ENCODE measurements at places on chromosomes 11 and 22.

DNA sequence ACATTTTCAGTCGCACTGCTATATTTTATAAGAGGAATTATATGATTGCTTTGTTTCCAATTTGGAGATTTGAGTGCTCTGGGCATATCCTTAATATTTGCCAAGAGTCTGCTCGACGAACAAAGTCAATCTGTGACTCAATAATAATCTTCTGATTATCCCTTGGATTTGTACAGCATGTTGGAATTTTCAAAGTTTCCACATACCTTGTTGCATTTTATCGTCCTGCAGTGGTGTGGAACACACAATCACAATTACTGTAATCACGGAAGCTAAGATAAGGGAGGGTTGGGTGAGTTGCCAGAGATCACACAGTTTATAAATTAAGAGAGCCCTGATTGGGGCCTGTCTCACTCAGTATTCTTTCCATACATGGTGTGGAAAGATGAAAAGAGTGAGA is 189.3 kb downstream of the GUCY1A2 start:
- DNase-seq: no peak

DNA sequence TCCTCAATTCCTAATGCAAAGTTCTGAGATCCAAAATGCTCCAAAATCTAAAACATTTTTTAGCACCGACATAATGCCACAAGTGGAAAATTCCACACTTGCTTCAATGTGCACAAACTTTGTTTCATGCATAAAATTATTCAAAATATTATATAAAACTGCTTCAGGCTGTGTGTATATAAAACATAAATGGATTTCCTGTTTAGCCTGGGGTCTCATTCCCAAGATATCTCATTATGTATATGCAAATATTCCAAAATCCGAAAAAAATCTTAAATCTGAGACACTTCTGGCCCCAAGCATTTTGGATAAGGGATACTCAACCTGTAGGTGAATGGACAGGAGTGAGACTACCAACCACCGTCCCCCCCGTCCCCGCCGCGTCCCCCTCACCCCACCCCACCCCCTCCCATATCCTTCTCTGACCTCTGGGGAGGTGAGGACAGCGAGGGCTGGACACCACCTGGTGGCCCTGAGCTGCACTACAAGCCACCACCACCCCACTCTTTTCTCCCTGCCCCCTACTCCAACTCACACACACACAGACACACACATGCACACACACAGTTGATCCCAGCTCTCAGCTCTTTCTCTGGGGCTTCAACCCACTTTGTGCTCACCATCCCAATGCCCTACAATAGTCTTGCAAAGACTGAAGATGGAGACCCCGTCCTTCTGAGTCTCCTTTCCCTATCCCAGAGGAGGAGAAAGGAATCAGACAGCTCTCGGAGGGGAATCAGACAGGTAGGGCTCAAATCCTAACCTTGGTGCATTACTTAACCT is 101.0 kb downstream of the PDE2A start:
- DNase-seq: no peak

GRCh38 chr11:43905813-43906241 is 25.2 kb downstream of the ALKBH3 start:
- no peak for DNase-seq

DNA sequence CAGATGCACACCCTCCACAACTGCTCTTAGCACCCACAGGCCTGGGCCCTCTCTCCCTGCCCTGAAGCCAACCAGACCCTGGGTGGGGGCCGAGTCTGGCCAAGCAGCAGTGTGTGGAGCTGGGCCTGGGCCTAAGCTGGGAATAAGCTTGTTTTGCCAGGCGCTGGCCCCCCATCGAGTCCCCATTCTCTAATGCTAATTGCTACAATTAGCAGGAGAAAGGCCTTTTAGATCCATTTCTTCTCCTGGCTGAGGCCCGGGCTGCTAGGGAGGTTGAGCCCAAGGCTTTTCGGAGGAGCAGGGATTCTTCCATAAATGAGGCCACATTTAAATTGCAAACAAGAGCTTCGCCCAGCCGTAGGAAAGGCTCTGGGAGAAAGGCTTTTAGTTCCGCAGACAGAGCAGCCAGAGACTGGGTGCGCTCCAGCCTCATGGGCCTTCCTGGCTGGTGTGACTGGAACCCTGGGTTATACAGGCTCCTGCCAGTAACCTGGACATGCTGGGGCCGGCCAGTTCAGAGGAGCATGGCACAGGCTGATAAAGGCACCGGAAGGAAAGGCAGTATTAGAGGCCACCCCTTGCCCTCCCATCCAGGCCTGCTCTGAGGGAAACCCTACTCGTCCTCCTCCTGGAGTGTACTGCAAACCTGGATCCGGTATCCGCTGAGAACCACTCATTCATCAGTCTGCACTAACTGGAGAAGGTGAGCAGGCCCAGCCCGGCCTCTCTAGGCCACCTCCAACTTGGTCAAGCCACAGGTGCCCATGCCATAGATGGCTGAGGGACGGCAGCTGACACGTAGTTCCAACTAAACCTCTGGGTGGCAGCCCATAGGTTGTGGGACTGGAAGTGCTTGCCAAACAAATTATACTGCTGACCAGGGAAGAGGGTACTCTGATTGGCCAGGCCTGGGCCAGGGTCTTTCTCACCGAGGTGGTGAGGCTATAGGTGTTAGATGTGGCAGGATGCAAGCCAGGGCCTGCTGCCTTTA is 6.2 kb downstream of the KCNQ1OT1 start:
- no peak for DNase-seq

GRCh38 chr11:94305146-94305545 is 766 bp downstream of the IZUMO1R start:
- DNase-seq: no peak

DNA sequence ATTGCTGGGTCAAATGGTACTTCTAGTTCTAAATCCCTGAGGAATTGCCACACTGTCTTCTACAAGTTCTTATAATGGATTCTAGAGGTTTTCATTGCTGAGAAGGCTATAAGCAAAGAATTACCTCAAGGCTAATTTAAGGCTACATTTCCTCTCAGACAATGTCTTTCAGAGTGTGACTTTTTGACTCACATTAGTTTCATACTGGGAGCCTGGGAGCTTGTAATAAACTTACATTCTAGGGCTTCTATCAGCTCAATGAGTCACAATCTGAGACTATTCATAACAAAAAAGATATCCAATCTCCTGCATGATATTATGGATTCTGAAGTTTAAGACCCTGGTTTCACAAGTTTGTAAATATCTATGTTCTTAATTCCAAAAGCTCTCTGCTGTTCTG is 408.7 kb downstream of the LRRC4C start:
- no peak for DNase-seq

- DNase-seq: no peak
Measured at GRCh38 chr11:123580137-123580536, 74.3 kb downstream of the SCN3B start.
